Activated naive CD4-positive, alpha-beta T cell treated with anti-CD3 and anti-CD28 coated beads, Interleukin-2, amount 50 U/mL, for 72 hours (primary cell): ENCODE measurements at places on chromosomes 5 and 9.

DNA sequence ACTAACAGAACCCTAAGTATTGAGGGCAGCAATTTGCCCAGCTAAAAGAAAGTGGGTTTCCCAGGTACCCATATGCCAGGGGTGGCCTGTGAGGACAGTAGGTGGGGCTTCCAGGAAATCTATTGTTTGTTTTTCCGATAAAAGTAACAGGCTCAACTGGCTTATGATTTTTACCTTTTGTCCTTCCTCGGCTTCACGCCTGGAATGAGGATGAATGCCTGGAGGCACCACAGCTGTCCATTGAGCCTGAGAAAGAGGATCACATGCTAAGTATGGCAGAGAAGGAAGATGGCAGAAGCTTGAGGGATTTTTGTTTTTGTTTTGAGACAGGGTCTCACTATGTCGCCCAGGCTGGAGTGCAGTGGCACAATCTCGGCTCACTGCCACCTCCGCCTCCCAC lies 84.1 kb downstream of the KLF4 start:
- DNase-seq: no peak

- no peak for DNase-seq
Observed at GRCh38 chr5:53035868-53036381, 46.8 kb downstream of the ITGA2 start.

DNA sequence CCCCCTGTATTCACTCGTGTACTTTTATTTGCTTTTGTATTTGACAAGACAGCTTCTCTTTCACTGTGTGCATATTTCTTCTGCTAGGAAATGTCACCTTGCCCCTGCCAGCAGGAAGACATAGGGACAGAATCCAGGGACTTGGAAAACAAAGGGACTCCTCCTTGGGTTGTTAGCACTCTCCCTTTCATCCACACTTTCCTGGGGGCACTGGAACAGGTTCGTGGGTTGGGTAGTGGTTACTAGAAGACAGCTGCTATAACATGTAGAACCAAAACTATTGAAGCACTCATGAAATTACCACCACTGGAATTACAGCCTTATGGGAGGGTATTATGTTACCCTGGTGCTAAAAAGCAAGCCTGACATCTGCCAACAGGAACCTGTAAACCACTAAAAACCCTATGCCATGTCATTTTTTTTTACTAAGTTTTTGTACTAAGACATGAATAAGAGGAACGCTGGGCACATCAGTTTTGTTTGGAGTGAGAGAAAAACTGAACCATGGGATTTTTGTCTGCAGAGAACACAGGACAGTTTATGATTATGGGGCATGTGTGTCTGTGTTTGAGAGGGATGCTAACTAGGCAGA lies 4.7 kb upstream of the CCL28 start:
- DNase-seq: no peak

GRCh38 chr5:24268482-24269056 lies 376.2 kb downstream of the CDH10 start:
- DNase-seq: no peak

GRCh38 chr9:117325831-117326230 lies 89.0 kb downstream of the ASTN2 start:
- DNase-seq: no peak

GRCh38 chr5:169029661-169030274 lies 271.2 kb downstream of the SLIT3 start:
- no peak for DNase-seq

- DNase-seq: no peak
Observed at GRCh38 chr9:114822708-114823107, 16.9 kb upstream of the TNFSF15 start.

- DNase-seq: no peak
Observed at GRCh38 chr9:96331236-96331947, 29.4 kb upstream of the HSD17B3 start.

- DNase-seq: no peak
Observed at GRCh38 chr5:88824892-88825583, 57.9 kb downstream of the MEF2C start.

GRCh38 chr5:110343616-110344015 lies 382.9 kb downstream of the TMEM232 start:
- no peak for DNase-seq

DNA sequence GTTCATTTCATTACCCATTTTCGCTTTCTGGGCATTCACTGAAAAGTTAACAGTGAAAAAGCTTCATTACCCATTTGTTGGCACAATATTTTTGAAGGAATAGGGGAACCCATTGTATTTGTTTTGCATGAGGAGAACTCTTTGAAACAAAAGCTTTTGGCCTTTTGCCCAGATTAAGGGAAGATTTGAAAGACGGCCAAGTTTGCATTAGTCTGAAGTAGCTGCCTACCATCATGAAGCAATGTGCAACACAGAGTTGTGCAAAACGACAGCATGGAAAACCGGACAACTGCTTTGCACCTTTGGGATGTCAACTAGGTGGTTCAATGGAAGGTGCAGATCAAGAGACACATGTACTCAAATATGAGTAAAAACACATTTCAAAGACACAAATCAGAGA lies 84.9 kb downstream of the TRPM3 start:
- no peak for DNase-seq

- no peak for DNase-seq
Observed at GRCh38 chr5:179487145-179487544, 63.2 kb upstream of the RUFY1 start.

DNA sequence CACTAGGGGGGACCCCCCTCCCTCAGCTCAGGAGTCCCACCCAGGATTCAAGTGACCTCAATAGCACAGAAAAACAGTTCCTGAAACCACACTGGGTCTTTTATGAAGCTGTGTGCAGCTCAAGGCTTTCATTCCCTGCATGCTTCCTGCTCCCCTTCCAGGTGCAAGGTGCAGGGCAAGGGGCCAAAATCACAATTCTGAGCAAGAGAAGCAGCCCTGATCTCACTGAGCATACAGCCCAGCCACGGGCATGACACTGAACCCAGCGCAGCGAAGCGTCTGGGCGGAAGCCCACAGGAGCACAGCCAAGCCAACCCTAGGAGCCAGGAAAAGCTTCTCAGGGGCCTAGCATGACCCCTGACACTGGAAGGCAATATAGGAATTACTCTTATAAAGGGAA lies 62.9 kb downstream of the IRX2 start:
- no peak for DNase-seq

- no peak for DNase-seq
Observed at GRCh38 chr5:61482980-61483379, 150.9 kb downstream of the ZSWIM6 start.

GRCh38 chr9:89305868-89306267 lies 5.1 kb upstream of the CKS2 start:
- DNase-seq: no peak

GRCh38 chr5:120567921-120568320 lies 103.8 kb downstream of the PRR16 start:
- DNase-seq: no peak
